ENCODE measurements at places on chromosomes 2 and 18.

DNA sequence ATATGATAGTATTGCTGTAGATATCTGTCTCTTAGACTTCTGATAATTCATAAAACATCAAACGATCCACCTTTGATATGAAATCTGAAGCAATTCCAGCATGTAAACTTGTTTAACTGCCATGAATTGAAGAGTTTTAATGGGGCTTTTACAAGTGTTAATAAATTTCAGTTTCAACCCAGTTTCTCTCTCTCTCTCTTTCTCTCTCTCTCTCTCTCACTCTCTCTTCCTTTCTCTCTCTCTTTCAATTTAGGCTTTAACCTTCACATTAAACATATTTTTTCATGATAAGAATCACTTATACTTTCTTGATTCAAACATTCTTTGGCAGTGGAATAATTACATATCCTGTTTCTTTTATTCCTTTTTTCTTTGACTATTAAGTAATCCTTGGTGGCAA lies 296.1 kb downstream of the EPHA4 start:
- DNase-seq: no peak

DNA sequence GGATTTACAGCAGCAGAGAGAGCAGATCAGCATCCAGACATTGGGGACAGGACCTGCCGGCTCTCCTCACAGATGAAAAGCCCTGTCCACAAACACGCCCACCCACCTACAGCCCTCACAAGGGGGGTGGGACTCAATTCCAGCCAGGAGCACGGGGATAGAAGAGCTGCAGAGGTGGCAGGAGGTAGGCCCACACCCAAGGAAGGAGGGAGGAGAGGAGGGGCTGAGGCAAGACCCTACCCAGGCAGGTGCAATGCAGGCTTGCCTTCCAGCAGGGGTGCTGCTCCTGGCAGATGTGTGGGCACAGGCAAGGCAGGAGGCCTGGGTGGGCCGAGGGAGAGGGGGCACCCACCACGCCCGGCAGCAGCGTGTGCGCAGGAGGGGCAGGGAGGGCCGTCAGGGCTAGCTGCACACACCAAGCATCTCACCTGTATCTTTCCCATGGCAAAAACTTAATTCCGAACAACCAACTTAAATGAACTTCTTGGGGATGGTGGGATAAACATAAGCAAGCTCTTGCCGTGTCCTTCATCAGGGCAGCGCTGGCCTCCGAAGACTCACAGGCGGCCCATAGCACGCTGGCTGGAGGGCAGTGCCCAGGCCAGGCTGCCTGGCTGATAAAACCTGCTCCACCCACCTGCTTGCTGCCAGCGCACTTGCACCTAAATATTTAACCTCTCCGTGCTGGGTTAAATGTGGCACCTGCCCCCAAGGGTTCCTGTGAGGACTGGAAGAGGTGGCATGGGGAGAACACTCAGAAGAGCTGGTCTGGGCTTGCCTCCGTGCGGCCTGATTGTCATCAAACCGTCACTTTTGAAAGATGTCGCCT lies 219.5 kb downstream of the HDAC4 start:
- no peak for DNase-seq

DNA sequence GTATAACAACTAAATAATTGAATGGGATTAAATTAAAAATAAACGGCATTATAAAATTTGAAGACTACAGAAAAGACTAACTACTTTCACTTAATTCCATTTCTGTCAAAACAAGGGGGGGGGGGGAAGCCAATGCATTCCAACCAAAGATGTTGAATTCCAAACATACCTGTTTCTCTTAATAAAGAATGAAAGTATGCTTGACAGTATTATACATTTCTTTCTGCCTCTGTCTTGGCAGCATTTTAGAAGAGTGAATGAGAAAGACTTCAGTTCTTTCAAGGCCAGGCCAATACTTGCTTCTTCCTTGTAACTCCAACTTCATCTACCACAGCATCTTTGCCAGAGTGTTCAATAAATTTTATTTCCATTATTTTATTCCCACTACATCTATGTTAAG lies 65.9 kb downstream of the PDE11A start:
- no peak for DNase-seq

DNA sequence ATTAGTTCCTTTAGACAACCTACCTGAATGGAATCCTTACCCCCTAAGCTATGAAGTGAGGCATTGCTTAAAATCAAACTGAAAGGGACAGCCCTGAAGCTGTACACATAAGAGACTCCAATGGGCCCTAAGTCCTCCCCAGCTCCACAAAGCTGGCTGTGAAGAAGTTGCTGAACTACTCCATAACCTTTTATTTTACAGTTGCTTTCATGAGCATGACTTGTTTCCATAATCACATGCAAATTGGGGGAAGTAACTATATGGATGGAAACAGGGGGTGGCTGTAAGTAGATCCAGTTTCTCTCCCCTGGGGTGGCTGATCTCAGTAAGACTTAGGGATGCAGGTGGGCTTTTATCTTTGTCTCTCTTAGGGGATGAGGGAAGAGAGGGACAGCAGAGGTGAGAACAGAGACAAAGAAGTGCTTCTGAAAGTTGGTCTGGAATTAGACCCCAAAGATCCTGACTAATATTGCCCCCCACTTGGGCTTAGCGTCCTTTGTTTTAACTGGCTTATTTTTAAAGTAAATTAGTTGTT lies 5.5 kb downstream of the FZD5 start:
- no peak for DNase-seq

DNA sequence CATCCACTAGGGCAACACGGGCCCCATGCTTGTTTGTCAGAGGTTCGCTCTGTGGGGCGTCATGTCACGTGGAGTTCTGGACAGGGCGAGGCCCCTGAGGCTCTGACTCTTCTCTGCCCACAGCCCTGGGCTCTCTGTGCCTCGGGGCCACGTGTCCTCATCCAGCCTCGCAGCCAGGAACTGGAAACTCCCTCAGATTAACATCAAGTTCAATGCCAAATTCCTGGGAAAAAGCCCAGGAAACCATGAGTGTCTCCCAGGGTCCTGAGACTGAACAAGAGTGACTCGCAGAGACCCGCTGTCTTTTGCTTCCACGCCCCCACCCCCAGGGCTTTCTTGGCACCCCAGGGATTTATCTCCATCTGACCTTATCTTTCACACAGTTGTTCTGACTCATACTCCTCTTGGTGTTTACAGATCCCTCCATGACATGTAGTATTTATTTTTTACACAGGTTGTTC lies 174.0 kb upstream of the PIEZO2 start:
- no peak for DNase-seq

- DNase-seq: no peak
Measured at GRCh38 chr2:188306271-188306670, 14.6 kb downstream of the GULP1 start.

GRCh38 chr2:29227935-29228675 lies 112.9 kb downstream of the CLIP4 start:
- no peak for DNase-seq

- DNase-seq: no peak
Measured at GRCh38 chr2:62801814-62802523, 96.5 kb downstream of the EHBP1 start.

DNA sequence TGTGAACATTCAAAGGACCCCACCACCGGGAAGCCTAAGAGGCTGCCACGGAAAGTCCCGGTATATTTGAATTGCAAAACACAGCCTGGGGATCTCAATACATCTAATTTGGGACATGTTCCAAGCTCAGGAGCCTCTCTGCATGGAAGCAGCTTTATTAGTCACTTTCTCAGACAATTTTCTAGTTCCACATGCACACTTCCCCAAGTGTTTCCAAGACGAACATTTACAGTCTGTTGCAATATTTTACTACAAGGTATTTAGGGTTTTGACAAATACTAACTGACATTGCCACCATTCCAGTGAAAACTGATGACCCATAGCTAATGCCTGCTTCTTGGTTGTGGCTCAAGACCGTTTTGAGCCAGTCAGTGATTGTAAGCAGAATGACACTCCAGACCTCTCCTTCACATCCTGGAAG lies 145.3 kb downstream of the NCKAP5 start:
- no peak for DNase-seq

- peak; percentile 40 for DNase-seq
Measured at GRCh38 chr2:190408538-190409271, 550 bp downstream of the MFSD6 start.

GRCh38 chr2:103823847-103824246 lies 1030.1 kb upstream of the POU3F3 start:
- DNase-seq: no peak

DNA sequence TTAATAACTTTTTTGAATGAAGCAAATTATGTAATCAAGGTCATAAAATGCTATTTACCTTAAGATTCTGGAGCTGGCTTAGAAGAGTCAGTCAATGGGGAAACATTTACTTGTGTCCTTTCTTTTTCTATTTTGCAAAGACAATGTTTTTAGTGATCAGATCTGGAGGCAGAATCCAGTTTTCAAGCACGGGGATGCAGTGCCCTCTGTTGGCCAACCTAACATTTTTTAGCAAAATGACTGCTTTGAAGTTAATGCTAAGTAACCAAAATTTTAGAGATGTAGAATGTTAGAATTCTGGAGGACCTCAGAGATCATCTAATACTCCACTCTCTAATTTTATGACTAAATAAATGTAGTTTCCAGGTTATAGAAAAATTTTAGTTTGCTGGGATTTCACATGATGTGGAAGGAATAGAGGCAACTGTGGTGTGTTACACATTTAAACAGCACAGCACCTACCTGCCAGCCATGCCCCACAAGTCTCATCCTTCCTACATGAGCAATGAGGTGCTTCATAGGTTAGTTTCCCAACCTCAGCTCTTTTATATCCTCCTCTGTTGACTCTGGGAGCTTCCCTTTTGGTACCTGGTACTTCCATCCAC lies 23.6 kb upstream of the SLC9A4 start:
- DNase-seq: peak; percentile 22

DNA sequence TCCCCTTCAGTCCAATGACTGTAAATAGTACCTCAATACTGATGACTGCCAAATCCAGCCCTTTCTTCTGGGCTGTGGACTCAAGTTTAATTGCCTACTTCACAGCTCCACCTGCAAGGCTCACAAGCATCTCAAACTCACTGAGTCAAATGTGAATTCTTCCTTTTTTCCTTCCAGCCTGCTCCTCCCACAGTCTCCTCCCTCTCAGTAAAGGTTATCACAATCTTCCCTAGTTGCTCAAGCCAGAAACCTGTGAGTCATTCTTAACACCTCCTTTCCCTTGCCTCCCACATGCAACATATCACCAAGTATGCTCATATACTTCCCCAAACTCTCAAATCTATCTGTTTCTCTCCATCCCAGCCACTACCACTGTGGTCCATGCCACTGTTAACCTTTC lies 3.7 kb upstream of the MFSD6 start:
- DNase-seq: no peak

DNA sequence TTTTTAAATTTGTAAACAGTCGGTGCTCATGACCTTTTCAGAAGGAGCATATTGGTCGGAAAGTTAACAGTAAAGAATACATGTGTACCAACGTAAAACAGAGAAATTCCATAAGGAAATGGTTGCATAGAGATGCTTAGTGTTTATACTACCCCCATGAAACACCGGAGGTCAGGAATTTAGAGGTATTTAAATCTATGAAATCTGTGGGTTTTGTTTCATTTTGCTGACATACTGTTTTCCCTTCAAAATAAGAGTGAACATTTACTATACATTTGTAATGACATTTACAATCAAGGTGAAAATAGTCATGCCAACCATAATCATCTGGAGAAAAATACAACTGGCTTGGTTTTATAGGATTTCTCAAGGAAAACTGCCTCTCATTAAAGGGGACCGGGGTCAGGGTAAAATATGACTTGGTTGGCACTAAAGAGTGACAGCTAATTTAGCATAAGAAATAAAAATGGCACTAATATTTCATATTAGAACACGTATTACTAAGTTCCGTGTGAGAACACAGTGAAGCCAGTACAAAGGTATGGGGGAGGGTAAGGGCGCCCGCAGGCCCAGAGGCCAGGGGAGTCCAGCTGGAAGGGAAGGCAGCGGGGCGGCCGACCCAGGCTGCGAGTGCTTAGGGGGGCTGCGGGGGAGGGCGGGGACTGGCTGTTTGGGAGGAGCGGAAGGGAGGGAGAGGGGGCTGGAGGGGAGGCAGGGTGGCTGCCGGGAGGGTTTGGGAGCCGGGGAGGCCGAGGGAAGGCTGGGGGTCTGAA lies 1.1 kb upstream of the RNU4ATAC start:
- DNase-seq: peak; percentile 85

Data from NCI-H2227 treated with DMSO at 0.1 percent for 48 hours (cell line).